ENCODE measurements at places on chromosomes 1 and 21. TPM values are rescaled to one million over a fixed set of nuclear protein-coding genes. Genes with fewer than 3 reads are reported as not detected.

DNA sequence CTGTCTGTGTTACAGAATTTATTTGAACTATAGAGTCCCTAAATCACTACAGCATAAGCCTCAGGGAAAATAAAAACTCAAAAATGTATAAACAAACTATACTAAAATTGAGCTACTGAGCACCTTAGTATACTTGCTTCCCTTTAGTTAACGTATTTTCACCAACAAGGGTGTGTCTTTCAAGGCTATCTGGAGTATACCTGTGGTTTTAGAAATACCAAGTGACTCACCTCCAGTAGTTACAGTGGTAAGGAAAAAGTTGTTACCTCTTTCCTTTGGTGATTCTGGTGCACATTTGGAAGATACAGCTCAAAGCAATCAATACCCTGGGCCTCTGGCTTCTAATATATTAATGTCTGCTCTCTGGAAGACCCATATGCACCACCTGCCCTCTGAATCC lies 68.0 kb upstream of the C1orf105 start:
- no peak for DNase-seq

MNDA gene
- 1.4 TPM for total RNA-seq

GRCh38 chr1:212964102-212964501 lies 13.8 kb downstream of the VASH2 start:
- DNase-seq: no peak

DNA sequence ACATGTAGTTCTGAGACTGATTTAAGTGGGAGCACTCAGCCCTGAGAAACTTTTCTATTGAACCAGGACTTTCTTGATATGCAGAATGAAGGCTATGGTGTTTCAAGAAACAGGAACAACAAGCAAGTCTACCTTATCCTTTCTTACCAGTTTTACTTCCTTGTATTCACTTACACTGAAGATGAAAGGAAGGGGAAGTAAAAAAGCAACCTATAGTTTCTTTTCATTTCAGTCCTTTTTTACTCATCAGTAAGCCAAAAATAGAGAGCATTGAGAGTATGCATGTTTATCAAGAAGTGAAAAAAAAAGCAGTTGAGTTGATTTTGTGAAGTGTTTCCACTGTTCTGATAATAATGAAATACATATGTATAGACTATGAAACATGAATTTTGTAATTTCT lies 1010.3 kb downstream of the AMY1C start:
- DNase-seq: no peak

GRCh38 chr1:210328032-210328745 lies 513 bp upstream of the HHAT start:
- no peak for DNase-seq

CR2 gene
- total RNA-seq: not detected

SUSD4 gene
- 3.9 TPM for total RNA-seq

SLC9C2 gene
- total RNA-seq: not detected

GRCh38 chr1:1563688-1564087 lies 11.0 kb downstream of the SSU72 start:
- DNase-seq: no peak

GRCh38 chr1:240401731-240402130 lies 210.2 kb downstream of the GREM2 start:
- no peak for DNase-seq

GUCA2A gene
- not detected for total RNA-seq

DNA sequence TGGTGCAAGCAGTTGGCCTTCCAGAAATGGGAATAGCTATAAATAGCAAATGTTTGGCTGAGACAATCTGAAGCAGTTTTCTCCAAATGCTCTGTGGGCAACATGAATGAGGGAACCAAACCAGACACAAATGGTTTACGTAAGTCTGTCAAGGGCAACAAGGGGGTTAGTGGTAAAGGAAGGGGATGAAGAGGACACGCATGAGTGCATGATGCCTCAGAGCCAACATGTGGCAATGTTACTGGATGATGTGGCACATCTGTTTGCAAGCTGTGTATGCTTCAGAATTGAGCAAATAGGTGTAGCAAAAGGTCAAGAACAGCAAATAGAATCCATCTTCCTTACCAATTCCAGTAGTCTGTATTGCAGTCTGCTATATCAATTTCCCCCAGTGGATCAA lies 76.3 kb upstream of the LMO4 start:
- DNase-seq: no peak

GRCh38 chr1:9603307-9603706 lies 14.6 kb downstream of the TMEM201 start:
- DNase-seq: no peak

PCSK9 gene
- total RNA-seq: not detected

FALEC gene
- not detected for total RNA-seq

NR0B2 gene
- total RNA-seq: not detected

GRCh38 chr1:3942416-3943122 lies 42.5 kb upstream of the C1orf174 start:
- DNase-seq: no peak

GRCh38 chr1:181014477-181015250 lies 8.0 kb downstream of the STX6 start:
- no peak for DNase-seq

AMIGO1 gene
- total RNA-seq: 8.7 TPM

- DNase-seq: peak; percentile 78
Observed at GRCh38 chr1:37945743-37946702, 830 bp downstream of the INPP5B start.

C1orf87 gene
- not detected for total RNA-seq
